Esophagus squamous epithelium (tissue), 5 donors: ENCODE measurements at places on chromosomes 11 and 22. TPM values are rescaled to one million over a fixed set of nuclear protein-coding genes. Genes with fewer than 3 reads are reported as not detected.

DNA sequence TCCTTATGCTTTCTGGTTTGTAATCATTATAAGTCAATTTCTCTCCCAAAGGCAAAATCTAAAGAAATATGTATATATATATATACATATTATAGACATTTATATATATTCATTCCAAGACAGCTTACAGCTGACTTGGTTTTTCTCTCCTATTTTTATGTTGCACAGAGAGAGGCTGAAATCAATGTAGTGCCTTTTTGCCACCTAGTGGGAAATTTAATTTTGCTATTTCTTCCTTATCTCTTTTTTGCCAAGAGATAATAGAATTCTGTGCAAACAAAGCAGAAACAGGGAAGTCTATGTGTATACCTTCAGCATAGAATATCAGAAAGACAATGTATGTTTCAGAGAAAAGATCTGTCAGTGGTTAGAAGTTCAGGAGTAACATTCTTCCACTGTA is 186.0 kb upstream of the ANO5 start:
- H3K27ac ChIP-seq, result no peak overlapping the region
- no peaks in the 10 kb centered on the region for H3K4me1 ChIP-seq
- H3K36me3 ChIP-seq, result no peaks in the 10 kb centered on the region
- no peaks in the 10 kb centered on the region for H3K27me3 ChIP-seq
- no peak overlapping the region for H3K4me3 ChIP-seq
- DNase-seq, result no peak

GRCh38 chr11:73649206-73649605 is 2.8 kb downstream of the PLEKHB1 start:
- no peak overlapping the region for H3K27ac ChIP-seq
- no peaks in the 10 kb centered on the region for H3K36me3 ChIP-seq
- peaks cover 32% of the 10 kb centered on the region for H3K27me3 ChIP-seq
- no peak for DNase-seq

- no peak for DNase-seq
- peaks cover 4% of the 10 kb centered on the region for H3K36me3 ChIP-seq
- no peaks in the 10 kb centered on the region for H3K27me3 ChIP-seq
- H3K4me1 ChIP-seq, result peaks cover 7% of the 10 kb centered on the region
- no peak overlapping the region for H3K4me3 ChIP-seq
These were observed 22.4 kb downstream of the SNAP29 start for GRCh38 chr22:20881231-20881630.

- peaks cover 5% of the 10 kb centered on the region for H3K4me1 ChIP-seq
- H3K4me3 ChIP-seq, result no peak overlapping the region
- H3K36me3 ChIP-seq, result no peaks in the 10 kb centered on the region
- H3K27ac ChIP-seq, result no peak overlapping the region
- DNase-seq, result no peak
- H3K27me3 ChIP-seq, result no peaks in the 10 kb centered on the region
These were observed 15.6 kb upstream of the RDX start for GRCh38 chr11:110311783-110312579.

DNA sequence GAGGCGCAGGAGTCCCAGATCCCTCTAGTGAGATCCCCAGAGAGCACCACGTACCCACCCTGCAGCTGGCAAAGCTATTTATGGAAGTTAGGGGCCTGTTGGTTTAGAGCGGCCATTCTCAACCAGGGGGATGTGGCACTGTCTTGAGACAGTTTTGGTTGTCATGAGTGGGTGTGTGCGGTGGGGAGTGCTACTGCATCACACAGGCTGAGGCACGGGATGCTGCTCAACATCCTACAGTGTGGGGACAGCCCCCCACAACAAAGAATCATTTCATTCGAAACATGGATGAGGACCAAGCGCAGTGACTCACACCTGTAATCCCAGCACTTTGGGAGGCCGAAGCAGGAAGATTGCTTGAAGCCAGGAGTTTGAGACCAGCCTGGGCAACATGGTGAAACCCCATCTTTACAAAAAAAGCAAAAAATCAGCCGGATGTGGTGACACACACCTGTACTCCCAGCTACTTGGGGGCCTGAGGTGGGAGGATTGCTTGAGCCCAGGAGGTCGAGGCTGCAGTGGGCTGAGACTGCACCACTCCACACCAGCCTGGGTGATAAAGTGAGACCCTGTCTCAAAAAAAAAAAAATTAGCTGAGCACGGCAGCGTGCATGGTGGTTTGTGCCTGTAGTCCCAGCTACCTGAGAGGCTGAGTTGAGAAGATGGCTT is 28.2 kb downstream of the GGT5 start:
- no peaks in the 10 kb centered on the region for H3K36me3 ChIP-seq
- no peaks in the 10 kb centered on the region for H3K4me1 ChIP-seq
- no peak overlapping the region for H3K27ac ChIP-seq
- no peaks in the 10 kb centered on the region for H3K27me3 ChIP-seq
- no peak overlapping the region for H3K4me3 ChIP-seq

DNA sequence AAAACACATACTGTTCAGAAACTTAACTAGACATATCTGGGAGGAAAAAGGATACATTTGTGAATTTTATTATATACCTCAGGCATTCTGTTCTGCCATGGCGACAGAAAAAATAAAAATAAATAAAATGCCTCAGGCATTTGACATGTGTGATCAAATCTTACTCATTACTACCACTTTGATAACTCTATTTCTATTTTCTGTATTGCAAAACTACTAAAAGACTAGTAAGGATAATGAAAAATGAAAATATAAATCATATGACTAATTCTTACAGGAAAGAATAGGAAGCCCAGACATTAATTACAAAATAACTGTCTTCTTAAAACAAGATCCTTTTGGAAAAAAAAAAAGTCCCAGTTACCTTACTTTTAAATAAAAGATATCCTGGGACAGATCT is 5.3 kb downstream of the PICALM start:
- H3K36me3 ChIP-seq, result no peaks in the 10 kb centered on the region
- H3K27me3 ChIP-seq, result no peaks in the 10 kb centered on the region
- DNase-seq, result no peak
- peak overlapping the region; percentile 36 for H3K27ac ChIP-seq
- peak overlapping the region; percentile 78 for H3K4me3 ChIP-seq
- H3K4me1 ChIP-seq, result peaks cover 47% of the 10 kb centered on the region

TREH gene
- not detected for total RNA-seq

PLA2G3 gene
- total RNA-seq, result 5.0 TPM

BIRC3 gene
- total RNA-seq, result 5.6 TPM
